Jurkat, Clone E6-1 (cell line): ENCODE measurements at places on chromosomes 7 and 10.

- DNase-seq: no peak
These were observed 202.8 kb downstream of the BMPER start for GRCh38 chr7:34108165-34108564.

DNA sequence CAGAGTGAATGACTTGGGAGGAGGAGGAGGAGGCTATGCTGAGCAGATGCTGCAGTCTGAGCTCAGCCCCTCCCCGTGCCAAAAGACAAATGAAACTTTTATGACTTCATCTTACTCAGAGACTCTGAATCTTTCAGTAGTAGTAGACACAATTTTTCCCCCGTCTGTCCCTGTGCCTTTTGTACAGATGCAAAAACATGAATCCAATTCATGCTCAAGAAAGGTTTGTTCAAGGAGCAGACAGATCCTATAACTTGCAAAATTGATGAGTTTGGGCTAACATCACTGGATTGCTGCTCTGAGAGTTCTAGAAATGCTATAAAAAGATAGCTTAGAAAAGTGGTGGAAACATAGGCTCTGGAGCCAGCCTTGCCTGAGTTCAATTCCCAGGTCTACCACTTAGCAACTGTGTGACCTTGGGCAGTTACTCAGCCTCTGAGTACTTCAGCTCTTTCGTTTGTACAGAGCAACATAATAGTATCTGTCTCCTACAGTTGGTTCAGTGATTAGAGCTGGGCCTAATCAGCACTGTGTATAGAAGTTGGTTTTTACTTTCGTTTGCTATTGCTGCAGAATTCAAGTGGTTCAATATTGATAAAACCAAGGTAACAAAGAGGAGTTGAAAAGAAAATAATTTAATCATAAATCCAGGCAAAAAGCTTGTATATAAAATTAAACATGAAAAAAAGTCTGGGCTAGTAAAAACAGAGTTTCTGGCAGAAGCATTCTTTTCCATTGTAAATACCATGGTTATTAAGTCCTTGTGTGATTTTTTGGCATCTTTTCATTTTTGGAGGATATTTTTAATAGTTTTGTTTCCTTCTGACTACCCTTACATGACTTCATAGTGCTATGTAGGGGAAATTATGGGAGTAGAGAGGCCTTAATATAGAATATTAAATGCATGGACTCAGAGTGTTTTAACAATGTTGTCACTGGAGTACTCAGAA is 174.2 kb upstream of the ZNF32 start:
- no peak for DNase-seq

GRCh38 chr10:106958589-106959361 is 205.7 kb downstream of the SORCS1 start:
- no peak for DNase-seq

DNA sequence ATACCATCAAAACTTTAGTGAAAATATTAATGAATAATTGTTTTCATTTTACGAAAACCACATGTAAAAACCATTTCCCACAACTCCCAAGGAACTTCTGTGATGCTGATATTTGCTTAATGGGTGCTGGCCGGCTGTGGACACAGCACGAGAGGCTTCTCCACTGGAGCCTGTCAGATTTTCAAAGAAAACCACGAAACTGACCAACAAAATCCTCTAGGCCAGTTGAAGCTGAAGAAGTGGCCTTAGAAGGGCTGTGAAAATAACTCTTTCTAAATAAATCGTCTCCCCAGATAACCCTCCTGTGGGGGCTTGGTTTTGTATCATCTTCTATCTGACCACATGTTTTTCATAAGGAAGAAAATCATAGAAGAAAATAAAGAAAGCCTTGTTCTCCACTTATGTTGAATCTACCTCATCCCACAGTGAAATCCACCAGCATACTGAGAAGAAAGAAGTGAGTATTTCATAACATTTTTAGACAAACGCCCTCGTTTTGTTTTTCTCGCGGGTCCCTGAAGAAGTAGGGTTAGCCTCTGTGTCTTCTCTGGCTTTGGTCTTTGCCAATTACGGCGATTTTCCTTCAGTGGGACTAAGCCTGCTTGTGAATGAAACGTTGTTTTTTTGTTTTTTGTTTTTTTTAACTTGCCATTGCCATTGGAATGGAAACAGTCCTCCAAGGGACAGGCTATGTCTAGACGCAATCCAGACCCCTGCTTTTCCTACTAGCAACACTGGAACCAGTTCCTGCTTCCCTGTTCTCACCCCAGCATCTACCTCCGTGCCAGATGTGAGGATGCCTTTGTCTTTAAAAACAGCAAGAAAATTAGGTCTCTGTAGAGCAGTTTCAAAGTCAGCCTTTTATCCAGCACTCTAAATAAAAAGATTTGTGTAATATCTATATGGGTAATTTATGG is 123.9 kb downstream of the ADAM12 start:
- no peak for DNase-seq

DNA sequence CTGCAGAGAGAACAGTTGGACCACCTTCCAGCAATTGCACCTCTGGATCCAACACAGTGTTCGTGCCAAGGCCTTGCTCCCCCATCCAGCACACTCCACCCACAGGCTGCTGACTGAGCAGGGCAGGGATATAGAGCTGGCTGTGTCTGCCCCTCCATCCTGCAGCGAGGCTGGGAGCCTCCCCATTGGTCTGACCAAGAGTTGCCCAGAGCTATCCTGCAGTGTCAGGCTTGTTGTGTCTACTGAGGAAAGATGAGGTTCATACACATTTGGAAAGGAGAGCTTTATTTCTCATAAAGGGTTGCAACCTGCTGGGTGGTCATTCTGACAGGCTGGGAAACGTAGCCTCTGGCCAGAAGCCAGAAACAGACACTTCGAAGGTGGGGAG is 27.1 kb downstream of the PRF1 start:
- DNase-seq: no peak
